ENCODE measurements at places on chromosomes 12 and 14.
A peak's percentile ranks its signal among the peaks of the same experiment; 100 is the strongest.

GRCh38 chr14:88168498-88169165 lies 154.4 kb downstream of the KCNK10 start:
- peak; percentile 50 for DNase-seq

GRCh38 chr12:16300736-16301135 lies 23.3 kb upstream of the SLC15A5 start:
- DNase-seq, result no peak

DNA sequence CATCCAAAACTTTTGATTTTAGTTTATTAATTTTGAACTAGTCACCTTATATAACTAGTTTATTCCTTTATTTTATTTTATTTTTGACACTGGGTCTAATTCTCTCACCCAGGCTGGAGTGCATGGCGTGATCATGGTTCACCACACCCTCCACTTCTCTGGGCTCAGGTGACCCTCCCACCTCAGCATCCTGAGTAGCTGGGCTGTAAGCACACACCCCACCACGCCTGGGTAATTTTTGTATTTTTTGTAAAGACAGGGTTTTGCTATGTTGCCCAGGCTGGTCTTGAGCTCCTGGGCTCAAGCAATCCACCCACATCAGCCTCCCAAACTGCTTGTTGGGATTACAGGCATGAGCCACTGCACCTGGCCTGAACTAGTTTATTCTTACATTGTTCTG lies 17.3 kb downstream of the PCNX1 start:
- DNase-seq, result no peak

DNA sequence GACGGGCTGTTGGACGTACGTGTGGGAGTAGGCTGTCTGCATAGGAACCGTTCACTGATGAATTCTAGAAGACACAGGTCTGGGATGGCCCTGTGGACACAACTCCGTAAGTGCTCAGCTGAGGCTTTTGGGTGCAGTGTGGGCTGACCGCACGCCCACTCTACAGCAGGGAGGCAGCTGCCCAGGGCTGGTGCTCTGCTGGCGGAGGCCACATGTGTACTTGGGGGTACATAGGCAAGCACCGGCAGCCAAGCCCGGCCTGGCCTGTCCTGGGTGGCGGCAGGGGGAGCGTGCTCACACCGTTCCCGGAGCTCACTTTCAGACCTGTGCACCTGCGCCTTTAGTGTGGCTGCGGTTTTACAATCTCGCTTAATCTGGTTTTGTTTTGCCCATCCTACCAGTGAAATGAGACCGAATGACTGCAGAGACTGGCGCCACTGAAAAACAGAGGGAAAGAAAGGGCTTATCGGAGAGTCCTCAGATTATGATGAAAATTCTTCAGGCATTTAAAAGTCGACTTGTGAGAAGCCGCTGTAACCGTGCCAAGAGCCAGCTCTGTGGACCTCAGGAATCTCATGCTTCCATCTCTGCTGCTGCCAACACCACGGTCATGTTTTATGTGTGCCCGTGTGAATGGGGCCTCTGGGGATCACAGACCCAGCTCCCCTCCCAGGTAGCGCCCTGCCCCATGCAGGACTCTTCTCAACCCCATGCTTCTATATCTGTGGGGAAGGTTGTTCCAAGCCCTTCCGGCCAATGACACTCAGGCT lies 45.8 kb downstream of the SSH1 start:
- no peak for DNase-seq

DNA sequence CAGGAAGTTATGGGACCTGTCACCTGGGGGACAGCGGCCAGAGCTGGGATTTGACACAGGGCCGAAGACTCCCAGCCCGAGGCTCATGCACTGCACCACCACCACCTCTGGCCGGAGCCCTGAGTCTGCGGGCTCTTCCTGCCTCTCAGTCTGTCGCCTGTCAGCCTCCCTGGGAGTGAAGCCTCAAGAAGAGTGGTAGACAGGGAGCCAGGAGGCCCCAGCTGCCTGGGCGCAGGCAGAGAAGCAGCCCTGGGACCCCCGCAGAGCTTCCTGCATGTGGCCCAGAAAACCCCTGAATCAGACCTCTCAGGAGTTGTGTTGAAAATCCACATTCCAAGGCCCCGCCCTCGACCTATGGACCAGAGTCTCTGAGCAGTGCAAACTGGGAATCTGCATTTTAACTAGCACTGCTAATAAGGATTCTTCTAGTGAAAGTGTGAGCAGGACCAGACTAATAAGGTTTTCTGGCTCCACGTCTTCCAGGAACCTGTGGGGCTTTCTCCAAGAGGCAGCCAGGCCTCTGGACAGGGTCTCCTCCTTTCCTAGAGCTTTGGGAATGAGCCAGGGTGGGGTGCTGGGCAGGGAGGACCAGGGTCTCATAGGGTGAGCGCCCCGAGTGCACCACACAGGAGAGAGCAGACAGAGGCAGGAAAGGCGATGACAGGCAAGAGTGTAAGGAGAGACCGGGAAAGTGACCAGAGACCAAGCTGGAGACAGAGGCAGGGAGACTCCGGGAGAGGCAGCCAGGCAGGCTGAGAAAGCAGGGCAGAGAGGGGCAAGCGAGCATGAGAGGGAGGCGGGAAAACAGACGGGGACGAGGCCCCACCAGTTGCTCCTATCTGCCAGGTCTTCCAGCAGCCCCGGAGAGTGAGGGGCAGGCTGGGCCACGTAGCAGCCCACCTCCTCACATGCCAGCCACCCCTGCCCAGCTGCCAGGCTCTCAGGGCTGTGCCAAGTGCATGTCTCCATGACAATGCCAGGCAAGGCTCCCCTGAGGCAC lies 112.4 kb downstream of the BCL11B start:
- DNase-seq, result no peak

- no peak for DNase-seq
These were observed 357.3 kb upstream of the RGS6 start for GRCh38 chr14:71574976-71575375.

GRCh38 chr12:80648881-80649280 lies 58.6 kb upstream of the MYF6 start:
- DNase-seq, result no peak

DNA sequence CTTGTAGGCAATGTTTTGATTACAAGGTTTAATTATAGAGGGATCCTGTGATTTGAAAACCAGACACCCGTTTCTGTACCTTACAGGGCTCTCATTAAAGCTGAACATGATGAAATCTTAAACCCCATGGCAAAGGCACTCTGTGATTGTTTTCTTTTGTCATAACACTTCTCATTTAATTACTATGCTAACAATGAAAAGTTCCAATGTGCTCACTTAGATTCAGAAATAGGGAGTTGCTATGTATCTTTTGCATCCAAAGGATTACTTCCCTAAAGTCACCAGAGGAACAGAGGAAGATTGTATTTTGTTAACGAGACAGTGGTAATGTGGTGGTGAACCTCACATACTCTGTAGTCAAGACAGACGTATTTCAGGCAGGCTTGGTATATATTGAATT lies 81.5 kb upstream of the MYF6 start:
- no peak for DNase-seq

DNA sequence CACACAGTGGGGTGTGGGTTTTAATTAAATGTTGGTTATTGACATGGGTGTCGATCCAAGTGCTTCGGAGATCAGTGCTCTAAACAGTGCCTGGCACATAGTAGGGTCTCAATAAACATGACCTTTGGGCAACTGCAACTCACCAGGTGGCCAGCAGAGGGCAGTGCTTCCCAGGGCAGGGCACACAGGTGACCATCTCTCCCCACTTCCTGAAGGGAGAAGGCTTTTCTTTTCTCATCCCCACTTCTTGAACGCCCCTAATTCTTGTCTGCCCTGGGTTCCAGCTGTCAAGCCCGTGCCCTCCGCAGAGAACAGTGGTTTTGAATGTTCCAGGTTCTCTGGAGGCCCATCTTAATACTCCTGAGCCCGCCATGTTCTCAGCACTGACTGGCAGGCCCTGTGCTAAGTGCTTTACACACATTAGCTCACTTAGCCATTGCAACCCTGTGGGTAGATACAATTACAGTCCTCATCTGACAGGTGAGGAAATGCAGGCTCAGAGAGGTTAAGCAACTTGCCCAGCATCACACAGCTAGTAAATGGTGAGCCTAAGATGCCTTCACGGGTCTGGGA lies 16.3 kb downstream of the RAPGEF3 start:
- peak; percentile 60 for DNase-seq

- no peak for DNase-seq
These were observed 28.8 kb upstream of the BHLHE41 start for GRCh38 chr12:26153421-26154154.

DNA sequence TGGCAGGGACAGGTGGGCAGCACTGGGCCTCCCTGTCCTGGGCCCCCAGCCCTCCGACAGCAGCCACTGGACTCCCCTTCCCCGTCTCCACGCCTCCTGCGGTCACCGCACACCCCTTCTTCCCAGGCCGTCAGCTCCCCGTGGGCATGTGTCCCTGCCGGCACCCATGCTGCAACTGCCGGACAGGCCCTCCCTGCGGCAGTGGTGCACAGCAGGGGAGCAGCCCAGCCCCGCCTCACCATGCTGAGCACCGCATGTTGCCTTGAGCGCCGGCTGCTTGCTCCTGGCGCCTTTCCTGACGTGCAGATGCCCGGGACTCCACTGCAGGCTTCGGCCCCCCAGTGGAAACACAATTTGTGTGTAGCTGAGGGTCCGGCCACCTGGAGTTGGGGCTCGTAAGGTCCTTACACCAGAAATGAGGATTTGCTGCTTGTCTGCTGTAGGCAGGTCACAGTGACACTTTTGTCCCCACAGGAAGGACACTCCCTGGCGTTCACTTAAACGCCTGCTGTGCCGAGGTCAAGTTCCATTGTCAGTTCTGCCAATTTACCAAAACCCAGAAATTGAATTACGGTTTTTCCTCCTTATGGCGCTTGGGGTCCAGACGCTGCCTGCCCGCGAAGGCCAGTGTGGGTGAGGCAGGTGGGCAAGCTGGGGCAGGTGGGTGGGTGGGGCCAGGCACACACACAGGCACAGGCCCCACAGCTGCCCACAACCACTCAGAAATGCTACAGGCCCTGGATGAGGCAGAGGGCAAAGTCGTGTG lies 28.2 kb upstream of the MMP17 start:
- no peak for DNase-seq

DNA sequence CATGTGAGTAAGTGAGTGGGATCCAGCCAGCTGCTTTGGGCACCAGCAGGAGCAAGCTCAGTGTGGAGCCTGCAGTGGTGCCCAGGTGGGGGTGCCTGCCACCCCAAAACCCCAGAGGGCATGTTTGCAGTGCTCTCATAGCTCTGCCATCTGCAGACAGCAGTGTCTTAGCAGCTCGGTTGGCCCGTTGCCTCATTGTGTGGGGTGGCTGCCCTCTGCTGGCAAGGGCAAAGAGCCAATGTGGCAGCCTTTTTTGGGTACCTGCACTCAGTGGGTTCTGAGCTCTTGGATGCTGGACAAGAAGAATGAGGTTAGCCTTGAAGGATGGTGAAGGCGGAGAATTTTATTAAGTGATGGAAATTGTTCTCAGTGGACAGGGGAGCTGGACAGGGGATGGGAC lies 52.3 kb downstream of the NEUROD4 start:
- DNase-seq, result peak; percentile 78

DNA sequence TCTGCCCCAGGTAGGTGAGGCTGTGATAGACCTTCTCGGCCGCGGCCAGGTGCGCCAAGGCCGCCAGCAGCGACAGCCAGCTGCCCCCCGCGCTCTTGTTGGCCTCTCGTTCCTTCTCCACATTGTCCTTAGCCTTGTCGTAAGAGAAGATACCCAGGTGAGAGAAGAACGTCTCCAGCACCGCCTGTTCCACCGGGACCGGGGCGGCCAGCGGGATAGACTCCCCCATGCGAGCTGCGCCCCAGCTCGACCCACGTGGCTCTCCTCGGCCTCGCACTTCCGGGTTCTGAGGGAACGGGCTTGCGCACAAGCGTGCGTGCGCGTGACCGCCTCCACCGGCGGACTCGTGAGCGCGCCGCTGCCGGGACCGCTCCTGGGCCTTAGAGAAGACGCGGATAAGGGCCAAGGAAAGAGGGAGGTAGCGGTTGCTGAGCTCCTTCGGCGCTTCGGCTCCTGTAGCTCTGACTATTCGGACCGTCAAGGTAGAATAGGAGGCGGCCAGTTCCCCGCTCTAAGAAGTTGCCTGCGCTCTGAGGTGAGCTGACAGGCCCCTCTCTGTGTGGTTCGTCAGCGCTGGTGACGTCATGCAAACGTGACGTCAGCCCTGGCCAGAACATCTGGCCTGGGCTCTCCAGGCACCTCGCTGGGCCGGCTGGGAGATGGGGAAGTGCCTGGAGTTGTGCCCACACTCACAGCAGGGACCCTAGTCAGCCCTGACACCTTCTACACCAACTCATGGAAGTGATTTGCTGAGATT lies at the start of gene KICS2:
KICS2 (minus strand) TSS at position 288 of the 757 bp plus-strand sequence; CDS start at position 229, 59 bp downstream.
- DNase-seq, result peak; percentile 91

GRCh38 chr12:123232472-123232806 lies 502 bp downstream of the MPHOSPH9 start:
- DNase-seq, result no peak

- DNase-seq, result no peak
These were observed 115.0 kb upstream of the SRRM4 start for GRCh38 chr12:118866346-118866745.

- DNase-seq, result peak; percentile 41
These were observed 811 bp downstream of the TMCC3 start for GRCh38 chr12:94649349-94650142.
